ENCODE measurements at places on chromosomes 2 and 18. TPM values are rescaled to one million over a fixed set of nuclear protein-coding genes. Genes with fewer than 3 reads are reported as not detected.

- no peak for DNase-seq
- H3K27me3 ChIP-seq = no peaks in the 10 kb centered on the region
- H3K36me3 ChIP-seq = no peaks in the 10 kb centered on the region
- no peaks in the 10 kb centered on the region for H3K4me1 ChIP-seq
- no peak overlapping the region for H3K4me3 ChIP-seq
- H3K27ac ChIP-seq = no peak overlapping the region
Observed at GRCh38 chr2:52210161-52210560, 1178.2 kb upstream of the NRXN1 start.

The ABCG5 gene
- polyA plus RNA-seq = not detected

- no peaks in the 10 kb centered on the region for H3K4me1 ChIP-seq
- no peak for DNase-seq
- no peaks in the 10 kb centered on the region for H3K27me3 ChIP-seq
- H3K27ac ChIP-seq = no peak overlapping the region
Observed at GRCh38 chr2:175516555-175516954, 335.0 kb upstream of the ATP5MC3 start.

DNA sequence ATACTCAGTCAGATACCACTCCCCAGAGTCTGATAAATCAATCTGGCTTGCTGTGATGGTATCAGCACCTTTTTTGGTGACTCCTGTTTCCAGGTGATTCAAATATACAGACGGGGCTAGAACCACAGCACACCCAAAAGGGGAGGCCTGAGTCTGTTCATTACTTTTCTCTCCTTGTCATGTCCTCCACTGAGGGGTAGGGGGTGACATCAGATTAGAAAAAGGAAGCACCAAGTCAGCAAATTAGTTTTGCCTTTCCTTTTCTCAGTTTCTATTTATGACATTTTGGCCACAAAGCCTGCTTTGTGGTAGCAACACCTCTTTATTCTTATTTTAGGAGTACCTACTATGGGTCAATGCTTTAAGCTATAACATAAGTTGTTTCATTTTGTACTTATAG is 127.4 kb downstream of the CCDC102B start:
- no peaks in the 10 kb centered on the region for H3K4me1 ChIP-seq
- H3K4me3 ChIP-seq = no peak overlapping the region
- H3K36me3 ChIP-seq = no peaks in the 10 kb centered on the region
- H3K27me3 ChIP-seq = no peaks in the 10 kb centered on the region

DNA sequence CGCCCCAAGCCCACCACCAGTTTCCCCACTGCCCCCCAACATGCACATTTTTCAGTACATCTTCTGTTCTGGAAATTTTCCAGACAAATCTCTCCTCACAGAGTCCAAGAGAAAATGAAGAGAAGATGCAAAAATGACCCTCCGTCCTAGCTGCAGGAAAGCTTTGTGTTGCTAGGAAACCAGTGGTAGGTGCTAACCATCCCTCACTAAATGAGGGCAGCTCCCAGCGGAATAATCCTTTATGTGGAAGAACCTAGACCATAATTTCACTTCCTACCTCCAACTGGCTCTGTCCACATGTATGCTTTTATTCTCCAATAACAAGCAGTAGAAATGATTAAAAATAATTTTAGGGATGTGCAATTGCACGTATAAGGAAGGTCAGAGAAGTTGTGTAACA is 311.9 kb upstream of the EPHA4 start:
- DNase-seq = no peak
- no peaks in the 10 kb centered on the region for H3K36me3 ChIP-seq
- no peak overlapping the region for H3K4me3 ChIP-seq
- no peaks in the 10 kb centered on the region for H3K4me1 ChIP-seq
- no peak overlapping the region for H3K27ac ChIP-seq

DNA sequence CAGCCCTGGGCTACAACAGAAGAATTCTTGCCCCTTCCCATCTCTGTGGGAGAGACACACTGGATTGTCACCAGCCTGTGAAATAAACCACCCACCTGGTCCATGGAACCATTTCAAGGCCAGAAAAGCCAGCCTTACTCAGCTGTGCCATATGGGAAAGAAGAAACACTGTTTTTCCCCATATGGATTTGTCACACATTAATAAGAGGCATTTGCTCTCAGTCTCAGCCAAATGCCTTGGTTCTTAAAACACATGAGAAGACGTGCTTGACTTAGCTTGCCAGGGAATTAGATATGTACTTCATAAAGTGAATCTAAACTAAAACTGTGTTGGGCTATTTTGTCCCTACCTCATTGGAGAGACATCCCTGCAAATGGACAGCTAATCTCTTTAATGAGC is 308.6 kb upstream of the TNP1 start:
- H3K4me1 ChIP-seq = no peaks in the 10 kb centered on the region
- H3K27me3 ChIP-seq = peaks cover 78% of the 10 kb centered on the region
- H3K27ac ChIP-seq = no peak overlapping the region
- H3K4me3 ChIP-seq = no peak overlapping the region
- no peak for DNase-seq
- no peaks in the 10 kb centered on the region for H3K36me3 ChIP-seq

DNA sequence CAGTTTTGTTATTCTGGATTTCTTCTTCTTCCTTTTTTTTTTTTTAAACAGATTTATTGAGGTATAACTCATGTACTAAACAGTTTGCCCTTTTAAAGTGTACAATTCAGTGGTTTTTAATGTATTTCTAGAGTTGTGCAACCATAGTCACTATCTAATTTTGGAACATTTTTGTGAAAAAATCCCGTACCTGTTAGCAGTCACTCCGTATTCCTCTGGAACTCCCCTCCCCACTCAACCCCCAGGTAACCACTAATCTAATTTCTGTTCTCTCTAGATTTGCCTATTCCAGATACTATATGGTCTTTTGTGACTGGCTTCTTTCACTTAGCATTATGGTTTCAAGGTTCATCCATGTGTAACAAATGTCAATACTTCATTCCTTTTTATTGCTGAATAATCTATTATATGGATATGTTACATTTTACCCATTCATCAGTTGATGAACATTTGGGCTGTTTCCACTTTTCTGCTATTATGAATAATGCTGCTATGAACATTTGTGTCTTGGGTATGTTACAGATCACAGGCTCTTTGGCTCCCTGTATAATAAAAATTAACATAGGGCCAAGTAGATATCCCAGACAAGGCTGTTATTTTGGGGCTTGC is 21.9 kb downstream of the EHBP1 start:
- H3K36me3 ChIP-seq = no peaks in the 10 kb centered on the region
- DNase-seq = no peak
- no peaks in the 10 kb centered on the region for H3K4me1 ChIP-seq
- no peaks in the 10 kb centered on the region for H3K27me3 ChIP-seq
- no peak overlapping the region for H3K4me3 ChIP-seq

The AQP12A gene
- polyA plus RNA-seq = not detected

DNA sequence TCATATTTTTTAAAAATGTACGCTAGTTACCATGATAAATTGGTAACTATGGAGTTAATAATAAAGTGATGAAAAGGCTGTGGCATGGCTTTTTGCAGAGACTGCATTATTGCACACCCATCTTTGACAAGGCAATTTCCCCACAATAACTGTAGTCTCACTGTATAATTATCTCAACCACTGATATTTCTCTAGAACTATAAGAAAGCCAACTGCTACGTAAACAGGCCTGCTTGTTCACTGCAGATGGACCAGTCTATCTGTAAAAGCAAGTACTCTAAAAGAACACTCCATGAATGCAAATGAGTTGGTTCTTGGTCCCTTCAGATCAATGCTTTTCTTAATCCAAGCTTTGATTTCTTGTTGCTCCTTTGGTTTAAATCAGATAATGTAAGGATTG is 218.7 kb downstream of the RBM43 start:
- H3K27me3 ChIP-seq = no peaks in the 10 kb centered on the region
- H3K36me3 ChIP-seq = no peaks in the 10 kb centered on the region
- no peak for DNase-seq
- no peaks in the 10 kb centered on the region for H3K4me1 ChIP-seq
- H3K4me3 ChIP-seq = no peak overlapping the region

DNA sequence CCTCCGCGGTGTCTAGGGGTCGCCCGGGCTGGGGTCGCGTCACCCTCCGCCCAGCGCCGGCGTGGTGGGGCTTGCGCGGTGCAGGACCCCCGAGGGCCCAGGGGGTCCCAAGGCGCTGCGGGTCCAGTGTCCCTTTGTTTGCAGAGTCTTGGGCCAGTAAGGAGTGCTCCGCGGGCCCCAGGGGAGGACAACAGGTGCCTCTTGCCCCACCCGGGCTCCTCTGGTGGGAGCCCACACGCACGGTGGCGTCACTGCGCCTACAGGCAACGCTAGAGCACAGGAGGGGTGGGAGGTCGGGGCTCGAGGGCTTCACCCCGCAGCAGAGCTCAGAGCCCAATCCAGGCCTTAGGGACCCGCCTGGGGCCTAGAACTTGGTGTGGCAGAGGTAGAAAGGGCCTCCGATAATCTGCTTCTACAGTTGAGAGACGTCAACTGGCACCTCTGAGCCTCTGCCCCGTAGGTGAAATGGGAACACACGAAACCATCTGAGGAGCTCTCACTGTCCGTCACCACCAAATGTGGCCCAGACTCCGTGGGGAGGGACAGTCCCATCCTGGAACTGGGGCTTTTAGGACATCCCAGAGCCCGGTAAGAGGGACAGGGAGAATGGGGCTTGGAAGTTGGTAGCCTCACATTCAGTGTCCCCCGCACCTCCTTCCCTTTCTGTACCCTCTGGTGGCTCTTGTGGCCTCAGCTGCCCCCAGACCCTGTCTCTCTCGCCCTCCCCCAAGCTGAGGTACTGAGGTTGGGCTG is 1.4 kb downstream of the ARID5A start:
- H3K27me3 ChIP-seq = no peaks in the 10 kb centered on the region
- peaks cover 69% of the 10 kb centered on the region for H3K4me1 ChIP-seq
- H3K4me3 ChIP-seq = peak overlapping the region; percentile 71
- peak; percentile 20 for DNase-seq
- peak overlapping the region; percentile 92 for H3K27ac ChIP-seq

DNA sequence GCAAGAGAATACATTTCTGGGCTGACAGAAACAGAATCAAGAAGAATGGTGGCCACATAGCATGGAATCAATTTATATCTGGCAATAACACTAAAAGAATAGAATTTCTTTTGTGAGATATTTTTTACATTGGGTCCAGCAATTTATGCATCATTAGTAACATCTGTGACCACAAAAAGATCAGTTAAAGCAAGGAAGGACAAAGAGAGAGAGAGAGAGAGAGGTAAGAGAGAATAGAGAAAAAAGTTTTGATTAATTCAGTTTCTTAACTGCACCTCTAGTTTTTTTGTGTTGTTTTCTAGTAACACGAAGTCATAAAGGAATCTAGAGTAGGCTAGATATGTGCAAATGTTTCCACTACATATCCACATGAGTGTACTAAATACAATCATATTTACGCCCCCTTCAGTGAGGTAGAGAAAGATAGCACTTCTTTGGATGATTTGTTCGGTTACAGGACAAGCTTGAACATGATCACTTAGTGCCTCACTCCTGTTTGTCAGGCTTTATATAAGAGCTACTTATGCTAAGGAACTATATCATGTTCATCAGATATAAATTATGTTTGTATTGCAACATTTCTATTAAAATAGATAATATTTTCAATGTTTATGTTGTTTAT is 247.4 kb upstream of the COL3A1 start:
- H3K36me3 ChIP-seq = no peaks in the 10 kb centered on the region
- no peaks in the 10 kb centered on the region for H3K27me3 ChIP-seq
- no peak overlapping the region for H3K27ac ChIP-seq

DNA sequence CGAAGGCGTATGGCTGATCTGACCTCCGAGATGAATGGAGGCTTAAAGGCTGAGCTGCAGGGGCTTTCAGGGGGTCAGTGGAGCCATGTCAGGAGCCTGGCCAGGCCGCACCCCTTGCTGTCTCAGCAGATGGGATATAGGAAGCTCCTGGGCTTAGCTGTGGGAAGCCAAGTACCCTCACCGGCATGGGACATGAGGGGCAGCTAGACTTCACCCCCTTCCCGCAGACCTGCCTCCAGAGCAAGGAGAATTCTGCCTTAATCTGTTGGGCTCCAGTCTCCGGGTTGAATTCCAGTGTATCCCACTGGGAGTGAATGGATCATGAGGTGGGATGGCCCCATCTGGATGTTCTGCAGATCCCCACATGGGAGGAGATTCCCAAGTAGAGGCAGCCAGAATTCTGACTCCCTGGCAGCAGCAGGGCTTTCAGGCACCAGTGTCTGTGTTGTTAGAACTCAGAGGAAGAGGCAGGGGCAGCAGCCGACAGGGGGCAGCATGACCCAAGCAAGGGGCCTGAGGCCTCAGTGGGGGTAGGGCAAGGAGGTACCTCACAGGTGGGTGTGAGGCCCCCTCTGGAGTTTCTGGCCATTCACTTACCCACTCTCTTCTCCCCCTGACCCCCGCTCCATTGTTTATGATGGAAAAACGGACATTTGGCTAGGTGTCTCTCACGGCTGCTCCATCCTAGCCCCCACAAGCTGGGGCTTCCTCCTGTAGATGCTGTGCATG is 19.1 kb downstream of the CAPG start:
- DNase-seq = peak; percentile 55
- H3K4me1 ChIP-seq = peaks cover 6% of the 10 kb centered on the region
- no peaks in the 10 kb centered on the region for H3K27me3 ChIP-seq
- peaks cover 100% of the 10 kb centered on the region for H3K36me3 ChIP-seq
- H3K4me3 ChIP-seq = no peak overlapping the region

DNA sequence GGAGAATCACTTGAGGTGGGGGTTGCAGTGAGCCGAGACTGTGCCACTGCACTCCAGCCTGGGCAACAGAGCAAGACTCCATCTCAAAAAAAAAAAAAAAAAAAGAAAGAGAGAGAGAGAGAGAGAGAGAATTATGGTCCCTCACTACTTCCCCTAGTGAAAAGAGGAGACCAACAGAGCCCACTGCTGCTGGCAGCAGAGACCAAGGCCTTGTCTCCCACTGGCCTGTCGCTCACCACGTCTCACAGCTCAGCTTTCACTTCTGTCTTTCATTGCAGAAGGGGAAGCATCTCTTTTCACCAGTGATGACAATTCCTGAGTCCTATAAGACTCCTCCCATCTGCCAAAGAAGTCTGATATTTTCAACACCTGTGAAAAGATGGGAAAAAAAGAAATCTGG is 81.3 kb downstream of the CLHC1 start:
- peak; percentile 89 for DNase-seq
- no peaks in the 10 kb centered on the region for H3K27me3 ChIP-seq
- H3K36me3 ChIP-seq = no peaks in the 10 kb centered on the region
- peaks cover 61% of the 10 kb centered on the region for H3K4me1 ChIP-seq

GRCh38 chr2:145460112-145460511 is 940.2 kb upstream of the ZEB2 start:
- no peak for DNase-seq
- H3K4me3 ChIP-seq = no peak overlapping the region
- no peaks in the 10 kb centered on the region for H3K36me3 ChIP-seq
- no peaks in the 10 kb centered on the region for H3K4me1 ChIP-seq
- H3K27ac ChIP-seq = no peak overlapping the region

The RAPGEF4 gene
- polyA plus RNA-seq = not detected

All from CD14-positive monocyte (primary cell).